ENCODE measurements at places on chromosomes 3 and 15. TPM values are rescaled to one million over a fixed set of nuclear protein-coding genes. Genes with fewer than 3 reads are reported as not detected.

CILP gene
- total RNA-seq: 0.64 TPM

HIGD2B gene
- total RNA-seq: not detected

CASR gene
- not detected for total RNA-seq

CP gene
- total RNA-seq: 4.5 TPM

ANKRD63 gene
- total RNA-seq: not detected

PSTPIP1 gene
- 1.3 TPM for total RNA-seq

CHST2 gene
- 1.5 TPM for total RNA-seq

MKRN3 gene
- total RNA-seq: 2.5 TPM

MNS1 gene
- 2.4 TPM for total RNA-seq

GP9 gene
- total RNA-seq: not detected

CD96 gene
- 1.0 TPM for total RNA-seq

CCDC54 gene
- total RNA-seq: not detected

ZCWPW2 gene
- 0.40 TPM for total RNA-seq

CDHR4 gene
- not detected for total RNA-seq

PAQR9 gene
- total RNA-seq: not detected

ROPN1 gene
- not detected for total RNA-seq

NANOGP8 gene
- 0.44 TPM for total RNA-seq

GPR27 gene
- total RNA-seq: 4.3 TPM
